ENCODE measurements at places on chromosomes 5 and 9.

DNA sequence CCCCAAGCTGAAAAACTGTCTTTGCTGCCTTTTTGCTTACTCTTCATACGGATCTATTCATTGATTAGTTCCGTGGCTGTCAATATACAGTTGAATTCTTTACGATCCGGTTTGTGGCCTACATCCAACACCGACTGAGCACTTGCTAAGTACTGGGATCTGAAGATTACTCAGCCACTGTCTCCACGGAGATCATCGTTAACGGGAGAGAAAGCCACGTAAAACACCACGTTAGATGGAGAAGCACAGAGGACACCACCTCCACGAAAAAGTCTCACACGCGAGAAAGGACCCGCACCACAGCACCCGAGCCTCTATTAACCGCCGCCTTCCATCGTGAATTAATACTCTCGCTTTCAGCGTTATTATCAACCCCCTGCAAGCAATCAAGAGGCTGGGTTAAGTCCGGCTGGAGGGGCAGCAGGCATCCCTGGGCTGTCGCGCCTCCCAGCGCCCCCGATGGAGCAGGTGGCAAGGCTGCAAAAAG is 650 bp downstream of the ELP1 start:
- peaks cover 20% of the 10 kb centered on the region for H3K36me3 ChIP-seq
- peak overlapping the region; percentile 92 for H3K27ac ChIP-seq
- H3K4me3 ChIP-seq = peak overlapping the region; percentile 95
- no peak for DNase-seq

- H3K4me3 ChIP-seq = no peak overlapping the region
- H3K4me1 ChIP-seq = peaks cover 36% of the 10 kb centered on the region
- DNase-seq = no peak
- H3K27ac ChIP-seq = no peak overlapping the region
Measured at GRCh38 chr5:52708463-52708862, 79.3 kb upstream of the ITGA1 start.

DNA sequence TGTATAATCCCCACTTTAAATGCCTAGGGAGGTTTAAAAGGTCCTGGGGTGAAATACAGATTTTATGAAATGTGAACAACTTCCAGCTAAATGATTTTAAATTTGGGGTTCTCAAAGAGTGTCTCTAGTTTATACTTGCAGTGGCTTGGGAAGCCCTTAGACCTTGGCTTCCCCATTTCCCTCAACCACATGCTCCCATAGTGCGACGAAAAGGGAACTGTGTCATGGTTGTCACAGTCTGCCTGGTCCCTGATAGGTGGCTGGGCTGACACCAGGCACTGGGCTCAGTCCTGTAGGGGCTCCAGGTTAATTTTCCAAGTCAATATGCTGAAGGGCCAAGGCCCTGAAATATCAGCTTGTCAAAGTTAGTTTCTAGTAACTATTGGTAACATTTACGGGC is 10.4 kb upstream of the CXCL14 start:
- DNase-seq = no peak
- H3K27me3 ChIP-seq = peaks cover 14% of the 10 kb centered on the region
- H3K36me3 ChIP-seq = no peaks in the 10 kb centered on the region

DNA sequence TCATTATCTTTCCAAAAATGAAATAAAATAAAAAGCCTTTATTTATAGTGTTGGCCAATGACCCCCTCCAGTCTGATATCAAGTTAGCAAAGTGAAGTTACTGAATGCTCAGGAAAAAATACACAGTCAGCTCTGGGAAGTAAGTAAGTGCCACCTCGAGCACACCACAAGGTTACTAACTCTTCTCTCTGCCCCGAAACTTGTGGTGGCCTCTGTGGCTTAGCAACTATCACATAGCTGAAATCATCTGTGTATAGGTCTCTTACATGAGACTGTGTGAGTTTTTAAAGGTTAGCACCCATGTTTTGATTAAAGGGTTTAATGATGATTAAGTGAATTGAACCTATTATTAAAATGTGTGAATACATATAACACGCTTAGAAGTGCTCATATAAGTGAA is 161.4 kb upstream of the KLF4 start:
- H3K27ac ChIP-seq = no peak overlapping the region
- DNase-seq = no peak
- H3K4me1 ChIP-seq = no peaks in the 10 kb centered on the region

- DNase-seq = no peak
- H3K4me1 ChIP-seq = no peaks in the 10 kb centered on the region
- H3K27ac ChIP-seq = no peak overlapping the region
- no peak overlapping the region for H3K4me3 ChIP-seq
- H3K36me3 ChIP-seq = peaks cover 11% of the 10 kb centered on the region
Measured at GRCh38 chr5:93790401-93790800, 49.0 kb upstream of the POU5F2 start.

- H3K4me3 ChIP-seq = no peak overlapping the region
- no peak overlapping the region for H3K27ac ChIP-seq
- no peaks in the 10 kb centered on the region for H3K36me3 ChIP-seq
- H3K4me1 ChIP-seq = peaks cover 4% of the 10 kb centered on the region
- H3K27me3 ChIP-seq = peaks cover 25% of the 10 kb centered on the region
- DNase-seq = no peak
Measured at GRCh38 chr5:150304481-150305081, 1.9 kb upstream of the ARSI start.

- no peak for DNase-seq
- H3K4me3 ChIP-seq = no peak overlapping the region
- peak overlapping the region; percentile 28 for H3K27ac ChIP-seq
- peaks cover 33% of the 10 kb centered on the region for H3K4me1 ChIP-seq
- H3K36me3 ChIP-seq = peaks cover 18% of the 10 kb centered on the region
Measured at GRCh38 chr5:157729858-157730257, 1.4 kb upstream of the THG1L start.

GRCh38 chr5:169663537-169663936 is 26.5 kb downstream of the DOCK2 start:
- H3K36me3 ChIP-seq = peaks cover 41% of the 10 kb centered on the region
- no peak overlapping the region for H3K27ac ChIP-seq
- no peak overlapping the region for H3K4me3 ChIP-seq
- H3K4me1 ChIP-seq = peaks cover 39% of the 10 kb centered on the region
- no peak for DNase-seq
- H3K27me3 ChIP-seq = no peaks in the 10 kb centered on the region

DNA sequence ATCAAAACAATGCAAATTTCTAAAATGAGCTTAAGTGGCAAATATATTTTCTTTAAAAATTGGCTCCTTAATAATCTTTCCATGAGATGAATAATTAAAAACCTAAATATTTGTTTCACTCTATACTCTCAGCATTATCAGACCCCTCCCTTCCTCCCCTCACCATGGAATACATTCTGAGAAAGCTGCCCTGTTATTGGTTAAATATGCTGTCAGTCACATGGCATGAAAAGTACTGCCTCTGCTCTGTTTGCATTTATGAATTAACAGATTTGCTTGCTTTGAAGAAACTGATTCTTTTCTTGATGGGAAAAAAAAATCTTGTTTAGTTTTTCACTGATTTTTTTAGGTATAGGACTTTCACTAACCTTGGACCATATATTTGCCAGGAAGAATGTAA is 17.0 kb upstream of the RPS23 start:
- no peak for DNase-seq
- peaks cover 2% of the 10 kb centered on the region for H3K36me3 ChIP-seq
- no peak overlapping the region for H3K4me3 ChIP-seq
- H3K4me1 ChIP-seq = peaks cover 4% of the 10 kb centered on the region

DNA sequence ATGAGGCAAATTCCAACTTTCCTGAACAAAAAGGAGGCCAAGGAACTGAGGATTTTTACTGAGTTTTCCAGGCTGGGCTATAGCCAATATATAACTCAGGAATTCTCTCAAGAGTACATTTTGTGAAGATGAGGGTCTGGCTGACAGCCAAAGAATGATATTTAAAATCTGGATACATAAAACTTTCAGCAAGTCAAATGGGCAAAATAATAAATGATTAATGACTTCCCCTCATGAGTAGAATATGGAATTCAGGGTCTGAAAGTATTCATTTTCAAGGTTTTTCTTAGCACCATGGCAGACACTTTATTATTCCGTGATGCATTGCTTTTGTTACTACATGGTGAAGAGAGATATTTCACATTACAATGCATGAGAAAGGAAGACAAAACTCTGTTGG is 7.8 kb downstream of the FAM81B start:
- no peak overlapping the region for H3K4me3 ChIP-seq
- H3K4me1 ChIP-seq = no peaks in the 10 kb centered on the region
- H3K27ac ChIP-seq = no peak overlapping the region
- no peak for DNase-seq
- peaks cover 3% of the 10 kb centered on the region for H3K27me3 ChIP-seq

DNA sequence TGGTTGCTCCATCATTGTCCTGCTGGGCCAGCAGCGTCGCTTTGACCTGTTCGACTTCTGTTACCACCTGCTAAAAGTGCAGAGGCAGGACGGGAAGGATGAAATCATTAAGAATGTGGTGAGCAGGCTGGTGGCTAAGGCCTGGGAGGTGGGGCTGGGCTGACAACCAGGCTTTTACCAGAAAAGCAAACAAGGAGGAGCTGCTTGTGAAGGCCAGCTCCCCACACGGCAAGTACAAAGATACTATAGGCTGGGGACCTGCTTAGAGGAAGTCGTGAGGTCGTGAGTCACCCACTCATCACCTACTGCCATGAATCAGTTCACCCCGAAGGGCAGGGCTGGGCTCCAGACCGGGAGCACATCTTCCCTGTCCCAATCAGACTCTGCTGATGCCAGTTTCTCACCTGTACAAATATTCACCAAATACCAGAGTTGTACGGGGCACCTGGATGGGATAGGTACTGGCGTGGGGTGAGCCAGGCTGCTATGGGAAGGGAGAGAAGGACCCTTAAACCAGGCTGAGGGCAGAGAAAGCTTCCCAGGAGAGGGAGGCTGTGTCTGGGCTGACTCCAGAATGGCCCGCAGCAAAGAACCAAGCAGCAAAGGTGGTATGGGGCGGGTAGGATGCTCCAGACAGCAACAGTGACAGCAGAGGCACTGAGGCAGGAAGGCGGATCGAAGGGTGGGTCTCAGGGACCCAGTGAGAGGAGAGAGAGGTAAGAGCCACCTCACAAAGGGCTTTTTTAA is 69.3 kb upstream of the NIPAL4 start:
- H3K4me3 ChIP-seq = peak overlapping the region; percentile 49
- peaks cover 60% of the 10 kb centered on the region for H3K36me3 ChIP-seq
- no peaks in the 10 kb centered on the region for H3K27me3 ChIP-seq

- no peak overlapping the region for H3K4me3 ChIP-seq
- peaks cover 3% of the 10 kb centered on the region for H3K27me3 ChIP-seq
- peaks cover 5% of the 10 kb centered on the region for H3K4me1 ChIP-seq
Measured at GRCh38 chr5:143573568-143574170, 170.2 kb upstream of the NR3C1 start.

DNA sequence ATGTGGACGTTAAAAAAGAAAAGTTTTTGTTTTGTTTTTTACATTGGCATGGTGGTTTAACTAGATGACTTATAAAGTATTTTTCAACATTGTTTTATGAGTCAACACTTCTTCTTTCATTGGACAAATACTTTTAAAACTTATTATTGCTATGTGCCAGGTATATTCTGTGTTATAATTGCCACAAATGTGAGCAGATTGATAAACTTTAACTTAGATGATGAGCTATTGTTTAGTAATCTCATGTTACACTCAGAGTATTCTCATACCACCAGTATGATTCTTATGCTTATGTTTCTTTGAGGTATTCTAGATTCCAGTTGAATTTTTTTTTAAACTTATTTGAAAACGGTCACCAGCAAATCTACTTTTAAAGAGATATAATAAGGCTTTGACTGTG is 60.3 kb downstream of the RASA1 start:
- H3K4me1 ChIP-seq = peaks cover 46% of the 10 kb centered on the region
- no peak for DNase-seq
- H3K4me3 ChIP-seq = no peak overlapping the region
- H3K27me3 ChIP-seq = no peaks in the 10 kb centered on the region
- peaks cover 3% of the 10 kb centered on the region for H3K36me3 ChIP-seq

- no peak overlapping the region for H3K4me3 ChIP-seq
- no peaks in the 10 kb centered on the region for H3K36me3 ChIP-seq
- peaks cover 8% of the 10 kb centered on the region for H3K4me1 ChIP-seq
- H3K27me3 ChIP-seq = peaks cover 4% of the 10 kb centered on the region
- no peak overlapping the region for H3K27ac ChIP-seq
- DNase-seq = no peak
Measured at GRCh38 chr5:96626956-96627355, 35.2 kb upstream of the CAST start.

Measured in activated CD4-positive, alpha-beta memory T cell treated with anti-CD3 and anti-CD28 coated beads for 36 hours (primary cell).